ENCODE measurements at places on chromosomes 12 and 14.

DNA sequence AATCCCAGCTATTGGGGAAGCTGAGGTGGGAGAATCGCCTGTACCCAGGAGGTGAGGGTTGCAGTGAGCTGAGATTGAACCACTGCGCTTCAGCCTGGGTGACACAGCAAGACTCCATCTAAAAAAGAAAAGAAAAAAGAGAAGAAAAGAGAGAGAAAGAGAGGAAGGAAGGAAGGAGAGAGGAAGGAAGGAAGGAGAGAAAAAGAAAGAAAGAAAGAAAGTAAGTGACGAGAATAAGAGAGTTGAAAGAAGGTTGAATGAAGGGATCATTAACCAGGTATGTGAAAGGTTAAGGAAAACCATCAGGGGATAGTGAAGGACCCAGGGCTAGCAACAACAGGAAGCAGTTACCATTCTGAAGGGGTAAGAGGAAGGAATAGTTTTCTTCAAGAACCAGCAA, 4.2 kb upstream of the DTD2 start:
- no peak for ATAC-seq

GRCh38 chr12:25761356-25761755, 197.1 kb upstream of the RASSF8 start:
- no peak for ATAC-seq

DNA sequence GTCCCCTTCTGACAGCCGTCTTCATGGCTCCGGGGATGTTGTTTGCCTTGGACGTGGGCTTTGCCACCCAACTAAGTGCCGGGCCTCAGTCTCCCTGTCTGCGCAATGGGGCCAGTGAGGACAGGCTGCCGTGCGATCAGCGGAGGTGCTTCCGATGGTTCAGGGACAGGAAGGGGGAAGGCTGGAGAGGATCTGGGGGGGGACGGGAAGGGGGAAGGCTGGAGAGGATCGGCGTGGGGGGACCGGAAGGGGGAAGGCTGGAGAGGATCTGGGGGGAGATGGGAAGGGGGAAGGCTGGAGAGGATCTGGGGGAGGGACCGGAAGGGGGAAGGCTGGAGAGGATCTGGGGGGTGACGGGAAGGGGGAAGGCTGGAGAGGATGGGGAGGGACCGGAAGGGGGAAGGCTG, 3.4 kb downstream of the MMP17 start:
- ATAC-seq = no peak

DNA sequence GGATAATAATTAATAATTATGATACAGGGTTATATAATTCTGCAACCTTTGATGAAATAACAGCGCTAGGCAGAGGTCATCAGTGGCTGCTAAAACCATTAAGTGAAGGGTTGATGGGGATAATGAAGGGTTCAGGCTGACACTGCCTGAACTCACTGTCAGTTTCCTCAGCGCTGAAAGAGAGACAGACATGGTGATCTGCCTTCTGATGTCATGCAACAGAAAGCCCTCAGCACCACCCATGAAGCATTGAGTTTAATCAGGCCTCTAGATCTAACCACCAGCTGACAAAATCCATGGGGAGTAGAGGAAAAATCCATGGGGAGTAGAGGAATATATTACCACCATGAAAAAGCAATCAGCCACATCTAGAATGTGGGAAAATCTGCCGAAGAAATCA, 107.6 kb downstream of the PTPRB start:
- ATAC-seq = no peak

DNA sequence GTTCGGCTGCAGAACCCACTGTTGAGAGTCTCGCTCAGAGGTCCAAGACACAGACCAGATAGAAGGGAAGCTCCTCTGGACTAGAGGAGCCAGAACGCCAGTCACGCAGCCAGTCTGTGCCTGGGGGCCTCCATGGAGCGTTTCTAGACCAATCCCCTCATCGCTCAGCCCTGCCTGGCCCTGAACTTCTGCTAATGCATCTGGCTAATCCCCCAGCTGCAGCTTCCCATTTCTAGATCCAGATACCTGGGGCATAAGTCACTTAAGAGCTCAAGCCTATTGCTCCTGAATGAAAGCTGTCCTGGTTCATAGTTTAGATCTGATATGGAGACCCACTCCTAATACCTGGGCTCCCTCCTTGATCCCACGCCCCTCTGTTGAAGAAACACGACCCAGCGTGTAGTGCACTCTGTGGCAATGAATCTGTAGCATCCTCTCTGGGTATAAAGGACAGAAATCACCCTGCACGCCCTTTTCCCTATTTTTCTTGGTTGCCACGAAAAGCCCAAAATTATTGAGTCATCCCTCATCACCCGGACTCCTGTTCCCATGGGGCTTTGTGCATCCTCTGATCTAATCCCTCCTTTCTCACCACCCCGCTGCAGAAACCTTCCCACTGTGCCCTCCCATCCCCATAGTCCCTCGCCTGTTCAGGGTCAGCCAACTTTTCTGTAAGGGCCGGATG, 341.6 kb upstream of the FKBP4 start:
- no peak for ATAC-seq

- ATAC-seq = no peak
Measured at GRCh38 chr12:63857771-63858670, 13.5 kb downstream of the SRGAP1 start.

- ATAC-seq = no peak
Measured at GRCh38 chr12:52587563-52587962, 13.7 kb downstream of the KRT72 start.

DNA sequence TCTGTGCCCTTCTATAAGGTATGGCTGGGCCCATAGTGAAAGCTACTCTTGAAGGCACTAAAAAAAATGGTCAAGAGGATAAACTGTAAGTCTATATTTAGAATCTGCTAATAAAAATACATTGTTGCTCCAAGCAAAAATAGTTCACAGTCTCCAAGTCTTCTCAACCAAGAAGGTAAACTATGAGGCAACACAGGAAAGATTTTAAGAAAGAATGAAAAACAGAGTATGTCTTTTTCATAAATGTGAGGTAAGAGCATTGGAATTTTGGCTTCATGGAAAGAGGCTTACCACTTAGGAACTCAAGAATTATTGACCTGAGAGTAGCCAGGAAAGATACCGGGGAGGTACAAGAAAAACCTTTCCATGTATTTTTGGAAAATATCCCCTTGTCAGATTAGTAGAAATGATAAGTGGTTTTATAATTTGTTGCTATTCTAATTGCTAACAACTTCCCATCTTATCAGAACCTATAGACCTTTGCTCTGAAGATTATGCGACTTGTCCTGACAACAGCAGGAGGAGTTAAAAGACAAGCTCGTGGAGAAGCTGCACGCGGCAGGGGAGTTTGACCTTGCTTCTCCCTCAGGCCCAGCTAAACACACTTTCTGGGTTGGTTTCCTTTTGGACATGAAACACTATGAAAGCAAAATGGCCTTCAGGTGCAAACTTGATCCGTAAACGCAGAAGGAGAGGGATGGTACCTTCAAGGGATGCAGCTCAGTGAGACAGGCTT, 238.1 kb downstream of the FOXN3 start:
- ATAC-seq = no peak

DNA sequence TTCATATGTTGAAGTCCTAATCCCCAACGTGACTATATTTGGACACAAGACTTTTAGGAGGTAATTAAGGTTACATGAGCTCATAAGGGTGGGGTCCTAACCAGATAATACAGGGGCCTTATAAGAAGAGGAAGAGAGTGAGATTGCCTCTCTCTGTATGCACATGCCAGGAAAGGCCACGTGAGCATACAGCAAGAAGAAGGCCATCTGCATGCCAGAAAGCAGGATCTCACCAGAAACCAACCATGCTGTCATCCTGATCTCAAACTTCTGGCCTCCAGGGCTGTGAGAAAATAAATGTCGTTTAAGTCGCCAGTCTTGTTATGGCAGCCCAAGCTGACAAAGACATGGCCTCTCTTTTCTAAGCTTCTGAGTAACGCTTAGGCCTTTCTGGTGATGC, 69.0 kb upstream of the GPHB5 start:
- no peak for ATAC-seq
